ENCODE measurements at places on chromosomes 16 and 17.

GRCh38 chr17:78709119-78709681, 72.9 kb downstream of the CYTH1 start:
- H3K36me3 ChIP-seq, result peaks cover 26% of the 10 kb centered on the region
- no peak for DNase-seq
- peak overlapping the region; percentile 4 for H3K4me3 ChIP-seq
- H3K27ac ChIP-seq, result peak overlapping the region; percentile 89
- H3K27me3 ChIP-seq, result no peaks in the 10 kb centered on the region

- H3K4me1 ChIP-seq, result peaks cover 11% of the 10 kb centered on the region
- H3K36me3 ChIP-seq, result peaks cover 29% of the 10 kb centered on the region
- H3K27ac ChIP-seq, result no peak overlapping the region
- no peak for DNase-seq
Observed at GRCh38 chr17:2180768-2181167, 122.8 kb downstream of the SMG6 start.

DNA sequence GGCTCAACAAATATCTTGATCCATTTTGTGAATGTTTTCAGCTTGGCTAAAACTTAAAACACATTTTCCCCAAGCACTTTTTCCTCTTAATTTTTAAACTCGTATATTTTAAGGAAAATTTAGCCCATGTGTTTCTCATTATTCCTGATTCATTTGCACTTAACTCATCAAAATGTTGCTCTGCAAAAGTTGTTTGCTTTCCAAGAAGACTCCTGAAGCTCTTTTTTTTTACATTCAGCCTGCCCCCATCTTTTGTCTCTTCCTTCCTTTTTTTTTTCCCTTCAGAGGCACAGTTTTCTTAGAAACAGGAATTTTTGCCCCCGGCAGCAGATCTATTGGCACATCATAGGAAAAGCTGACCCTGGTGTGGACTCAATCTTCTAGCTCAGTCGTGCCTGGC, 155.0 kb upstream of the SALL1 start:
- no peak overlapping the region for H3K4me3 ChIP-seq
- no peaks in the 10 kb centered on the region for H3K36me3 ChIP-seq
- H3K27ac ChIP-seq, result no peak overlapping the region
- DNase-seq, result no peak
- H3K27me3 ChIP-seq, result no peaks in the 10 kb centered on the region
- no peaks in the 10 kb centered on the region for H3K4me1 ChIP-seq

GRCh38 chr16:13797718-13798117, 122.2 kb upstream of the ERCC4 start:
- peaks cover 20% of the 10 kb centered on the region for H3K27me3 ChIP-seq
- no peaks in the 10 kb centered on the region for H3K36me3 ChIP-seq
- DNase-seq, result no peak
- no peak overlapping the region for H3K4me3 ChIP-seq
- no peak overlapping the region for H3K27ac ChIP-seq

- H3K4me3 ChIP-seq, result peak within 1 kb of the TSS; percentile 75
- no peaks in the 10 kb centered on the region for H3K36me3 ChIP-seq
- H3K27ac ChIP-seq, result peak within 1 kb of the TSS; percentile 16
- no peaks in the 10 kb centered on the region for H3K27me3 ChIP-seq
- peaks cover 38% of the 10 kb centered on the region for H3K4me1 ChIP-seq
Observed at GRCh38 chr17:74736513-74737298, at the start of gene RAB37. Gene RAB37, plus strand, starts transcription at chr17:74737256. Its CDS starts 17 bp downstream, at chr17:74737273.

DNA sequence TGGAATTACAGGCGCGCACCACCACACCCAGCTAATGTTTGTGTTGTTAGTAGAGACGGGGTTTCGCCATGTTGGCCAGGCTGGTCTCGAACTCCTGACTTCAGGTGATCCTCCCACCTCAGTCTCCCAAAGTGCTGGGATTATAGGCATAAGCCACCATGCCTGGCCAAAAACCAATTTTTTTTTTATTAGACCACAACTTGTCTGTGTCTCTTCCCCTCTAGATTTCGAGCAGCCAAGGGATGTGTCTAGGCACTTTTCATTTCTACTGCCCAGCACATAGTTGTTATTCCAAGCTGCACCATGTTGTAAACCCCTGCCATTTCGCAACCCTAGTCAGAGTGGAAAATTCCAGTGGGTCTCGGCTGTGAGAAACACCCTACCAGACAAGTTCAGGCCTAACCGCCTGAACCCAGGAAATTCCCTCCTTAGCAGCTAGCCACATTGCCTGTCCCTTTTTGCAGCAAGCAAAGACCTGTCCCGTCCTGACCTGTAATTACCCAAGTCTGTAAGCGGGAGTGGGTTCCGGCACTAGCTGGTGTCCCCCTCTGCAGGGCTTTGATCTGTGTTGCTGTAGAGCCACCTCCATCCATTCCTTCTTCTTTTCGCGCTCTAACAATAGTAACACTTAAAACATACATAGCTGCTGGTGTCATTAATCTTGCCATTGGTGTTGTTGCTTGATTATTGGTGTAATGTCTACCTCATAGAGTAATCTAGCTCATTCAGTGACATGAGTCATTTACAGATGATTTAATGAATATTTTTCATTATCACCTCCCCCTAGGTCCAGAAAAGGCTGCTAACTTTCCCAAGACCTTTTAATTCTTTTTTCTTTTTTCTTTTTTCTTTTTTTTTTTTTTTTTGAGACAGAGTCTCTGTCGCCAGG, 77.3 kb upstream of the ATF7IP2 start:
- H3K4me1 ChIP-seq, result no peaks in the 10 kb centered on the region
- no peak overlapping the region for H3K27ac ChIP-seq
- no peak for DNase-seq
- H3K4me3 ChIP-seq, result no peak overlapping the region
- no peaks in the 10 kb centered on the region for H3K27me3 ChIP-seq

DNA sequence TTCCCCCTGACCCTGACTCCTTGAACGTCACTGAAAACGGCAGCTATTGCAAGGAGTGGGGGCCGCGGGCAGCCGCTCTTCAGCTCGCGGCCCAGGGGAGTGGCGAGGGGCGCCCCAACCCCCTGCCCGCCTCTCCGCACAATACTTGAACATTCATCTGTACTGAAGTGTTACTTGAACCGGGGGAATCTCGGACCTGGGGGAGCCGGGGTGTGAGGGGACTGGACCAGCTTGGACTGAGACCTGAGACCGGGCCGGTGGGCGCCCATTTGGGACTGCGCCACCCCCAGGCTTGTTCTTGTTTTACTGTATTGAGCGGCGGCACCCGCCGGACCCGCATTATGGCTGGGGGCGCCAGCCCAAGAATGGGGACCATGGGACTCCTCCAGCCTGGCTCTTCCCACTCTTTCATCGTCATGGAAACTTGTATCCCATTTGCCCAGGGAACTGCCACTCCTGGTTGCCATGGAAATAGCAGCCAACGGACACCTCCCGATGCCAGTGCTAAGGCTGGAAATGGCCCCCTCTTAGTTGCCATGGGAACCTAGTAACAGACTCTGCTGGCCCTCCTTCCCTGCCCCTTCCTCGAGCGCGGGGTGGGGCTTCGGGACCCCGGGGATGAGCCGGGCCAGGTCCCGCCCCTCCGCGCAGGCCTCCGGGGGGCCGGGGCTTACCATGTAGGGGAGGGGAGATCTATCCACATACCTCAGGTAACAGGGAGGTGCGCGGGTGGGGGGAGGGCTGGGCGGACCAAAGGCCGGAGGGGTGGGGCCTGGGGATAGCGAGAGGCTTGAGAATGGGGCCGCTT, 805 bp upstream of the ORAI3 start:
- peaks cover 11% of the 10 kb centered on the region for H3K4me1 ChIP-seq
- peak overlapping the region; percentile 89 for H3K4me3 ChIP-seq
- no peak for DNase-seq
- H3K27ac ChIP-seq, result no peak overlapping the region
- H3K27me3 ChIP-seq, result no peaks in the 10 kb centered on the region
